Stimulated activated CD8-positive, alpha-beta memory T cell treated with anti-CD3 and anti-CD28 coated beads, Interleukin-12 subunit alpha, Interleukin-12 subunit beta, amount 100 ng/mL, for 4 hours (primary cell): ENCODE measurements at places on chromosomes 2 and 18.
A peak's percentile ranks its signal among the peaks of the same experiment; 100 is the strongest.

- DNase-seq = no peak
These were observed 12.0 kb downstream of the ALPG start for GRCh38 chr2:232418466-232419244.

- DNase-seq = peak; percentile 11
These were observed 1.1 kb upstream of the BOLL start for GRCh38 chr2:197786010-197786877.

- no peak for DNase-seq
These were observed 321.1 kb downstream of the PIK3C3 start for GRCh38 chr18:42275949-42276730.

- no peak for DNase-seq
These were observed 480.3 kb upstream of the TNP1 start for GRCh38 chr2:217340176-217340575.

DNA sequence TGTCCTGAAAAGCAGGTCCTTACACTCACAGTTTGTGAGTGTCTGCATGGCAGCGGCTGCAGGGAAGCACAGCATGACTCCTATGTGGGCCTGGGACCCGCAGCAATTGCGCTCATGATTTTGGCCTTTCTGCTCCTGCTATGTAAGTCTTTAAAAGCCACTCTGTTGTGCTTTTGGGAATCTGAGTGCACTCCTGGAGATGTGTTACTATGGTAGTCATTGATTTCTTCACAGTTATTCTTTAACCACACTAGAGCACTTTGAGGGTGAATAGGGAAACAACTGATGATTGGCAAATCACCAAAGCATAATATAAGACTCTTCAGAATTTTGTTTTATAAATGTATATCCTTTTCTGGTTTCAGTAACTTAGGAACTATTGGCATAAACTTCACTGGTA, 40.9 kb downstream of the DSG2 start:
- no peak for DNase-seq

GRCh38 chr2:54755641-54756326, 32.3 kb downstream of the EML6 start:
- DNase-seq = no peak

- DNase-seq = peak; percentile 83
These were observed at the start of gene HS6ST1 for GRCh38 chr2:128318776-128319464. HS6ST1 (minus strand) TSS chr2:128318868; CDS start chr2:128318563, 305 bp downstream.

- no peak for DNase-seq
These were observed 40.1 kb downstream of the AOX1 start for GRCh38 chr2:200625958-200626363.

- no peak for DNase-seq
These were observed 525.6 kb downstream of the MBD2 start for GRCh38 chr18:53698907-53699306.

DNA sequence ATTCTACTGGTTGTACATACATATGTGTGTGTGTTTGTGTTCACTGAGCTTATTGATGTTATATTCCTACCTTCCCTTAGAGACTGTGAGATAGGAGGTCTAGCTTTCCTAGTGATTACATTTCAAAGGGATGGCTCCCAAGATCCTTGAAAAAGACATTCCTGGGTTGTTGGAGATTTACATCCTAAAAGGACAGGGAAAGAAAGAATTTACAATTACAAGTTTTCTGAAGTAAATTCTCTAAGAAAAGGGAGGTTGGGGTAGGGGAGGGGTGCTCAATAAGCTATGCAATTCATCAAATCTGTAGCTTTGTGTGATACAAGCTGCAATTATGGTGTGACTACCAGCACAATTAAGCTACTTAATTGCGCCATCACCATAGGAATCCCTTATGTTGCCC, 284.3 kb downstream of the NUP35 start:
- no peak for DNase-seq

- DNase-seq = no peak
These were observed 122.6 kb upstream of the SPRED2 start for GRCh38 chr2:65554765-65555591.

DNA sequence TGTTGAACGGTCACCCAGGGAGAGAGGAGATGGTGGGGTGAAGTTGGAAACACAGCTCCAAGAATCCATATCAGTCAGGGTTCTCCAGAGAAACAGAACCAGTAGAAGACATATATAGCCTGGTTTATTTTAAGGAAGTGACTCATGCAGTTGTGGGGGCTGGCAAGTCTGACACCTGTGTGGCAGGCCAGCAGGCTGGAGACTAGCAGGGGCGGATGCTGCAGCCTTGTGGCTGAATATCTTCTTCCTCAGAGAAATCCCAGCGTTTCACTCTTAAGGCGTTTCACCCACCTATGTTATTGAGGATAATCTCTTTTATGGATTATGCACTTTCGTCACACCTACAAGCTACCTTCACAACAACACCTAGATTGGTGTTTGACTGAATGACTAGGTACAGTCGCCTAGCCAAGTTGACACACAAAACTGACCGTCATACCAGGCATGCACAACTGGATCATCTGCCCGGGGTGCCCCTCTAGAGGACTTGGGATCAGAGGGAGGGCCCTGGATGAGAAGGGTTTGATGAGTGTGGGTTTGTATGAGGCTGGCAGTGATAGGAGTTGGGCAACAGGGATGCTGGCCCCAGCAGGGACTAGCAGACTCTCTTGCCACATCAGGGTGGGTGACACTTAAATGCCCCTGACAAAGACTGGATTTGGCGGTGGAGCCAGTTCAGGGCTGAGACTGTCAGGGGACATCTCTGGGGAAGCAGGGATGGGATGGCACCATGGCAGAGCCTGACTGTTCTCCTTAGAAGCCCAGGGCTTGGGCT, 23.4 kb downstream of the MROH2A start:
- no peak for DNase-seq

DNA sequence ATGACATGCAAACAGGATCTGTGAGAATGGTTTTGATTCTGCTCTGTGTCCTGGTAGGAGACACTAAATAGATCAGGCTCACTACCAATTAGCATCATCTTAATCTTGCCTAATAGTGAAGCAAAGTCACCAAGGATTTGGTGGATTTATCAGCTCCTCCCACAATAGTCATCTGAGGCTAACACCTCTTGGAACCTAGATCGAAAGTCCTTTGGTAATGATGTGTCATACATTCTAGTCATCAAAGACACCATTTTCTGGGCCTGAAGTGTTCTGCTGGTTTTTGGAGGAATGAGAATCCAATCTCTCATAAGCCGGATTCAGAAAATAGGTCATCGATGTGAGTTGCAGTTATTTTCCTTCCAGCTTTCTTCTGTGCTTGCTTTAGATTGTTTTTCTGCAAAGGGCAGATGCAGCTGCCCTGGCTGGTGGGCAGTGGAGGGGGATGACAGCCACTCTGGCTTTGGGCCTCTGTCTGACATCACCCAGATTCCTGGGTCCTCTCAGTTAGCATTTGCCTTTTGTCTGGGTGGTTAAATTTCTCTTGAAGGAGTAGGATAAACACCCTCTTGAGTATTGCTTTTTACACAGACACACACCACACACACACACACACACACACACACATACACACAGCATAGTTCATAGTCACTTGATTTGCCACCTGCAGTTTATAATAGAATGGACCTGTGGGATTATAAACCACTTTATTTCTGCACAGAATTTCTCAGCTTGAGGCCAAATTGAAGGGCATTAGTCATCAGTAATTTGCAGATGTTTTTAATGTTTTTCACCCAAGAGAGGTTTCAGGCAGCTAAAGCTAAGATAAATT, at the start of gene MYO3B:
MYO3B (plus strand) TSS at position 198 of the 832 bp plus-strand sequence; CDS start at position 339, 141 bp downstream.
- DNase-seq = no peak

- no peak for DNase-seq
These were observed 396.8 kb upstream of the SLC14A2 start for GRCh38 chr18:45218436-45218835.

DNA sequence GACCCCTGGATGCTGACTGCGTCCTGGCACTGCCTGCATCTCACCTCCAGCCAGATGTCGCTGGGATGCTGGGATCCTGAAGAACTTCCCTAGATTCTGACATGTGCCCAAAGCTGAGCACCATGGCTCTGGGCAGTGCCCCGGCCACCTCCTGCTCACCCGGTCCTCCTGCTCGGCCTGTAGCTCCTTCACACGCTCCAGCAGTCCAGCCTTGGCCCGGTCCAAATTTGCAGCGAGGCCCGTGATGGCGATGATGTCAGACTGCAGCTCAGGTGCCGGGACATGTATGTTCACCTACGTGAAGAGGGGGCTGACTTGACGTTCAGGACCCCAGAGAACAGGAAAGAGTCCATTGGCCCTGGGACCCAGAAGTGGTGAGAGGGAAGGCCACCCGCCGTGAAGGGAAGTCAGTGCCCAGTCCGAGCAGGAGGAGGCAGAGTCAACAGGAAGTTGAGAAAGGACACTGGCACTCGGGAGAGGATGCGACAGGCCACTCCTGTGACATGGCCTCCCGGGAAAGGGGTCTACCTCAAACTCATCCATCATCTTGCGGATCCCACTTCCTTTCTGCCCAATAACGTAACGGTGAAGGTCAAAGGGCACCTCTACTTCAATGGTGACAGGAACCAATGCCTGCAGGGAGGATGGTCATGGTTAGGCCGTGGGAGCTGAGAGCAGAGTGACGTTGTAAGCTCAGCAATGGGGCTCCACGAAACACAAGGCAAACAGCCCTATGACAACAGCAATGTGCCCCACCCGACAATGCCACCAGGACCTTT, 46.7 kb downstream of the ANO7 start:
- no peak for DNase-seq

- no peak for DNase-seq
These were observed 898.9 kb downstream of the CPS1 start for GRCh38 chr2:211455216-211455841.
